IMR-90 (cell line): ENCODE measurements at places on chromosomes 1 and 21.

DNA sequence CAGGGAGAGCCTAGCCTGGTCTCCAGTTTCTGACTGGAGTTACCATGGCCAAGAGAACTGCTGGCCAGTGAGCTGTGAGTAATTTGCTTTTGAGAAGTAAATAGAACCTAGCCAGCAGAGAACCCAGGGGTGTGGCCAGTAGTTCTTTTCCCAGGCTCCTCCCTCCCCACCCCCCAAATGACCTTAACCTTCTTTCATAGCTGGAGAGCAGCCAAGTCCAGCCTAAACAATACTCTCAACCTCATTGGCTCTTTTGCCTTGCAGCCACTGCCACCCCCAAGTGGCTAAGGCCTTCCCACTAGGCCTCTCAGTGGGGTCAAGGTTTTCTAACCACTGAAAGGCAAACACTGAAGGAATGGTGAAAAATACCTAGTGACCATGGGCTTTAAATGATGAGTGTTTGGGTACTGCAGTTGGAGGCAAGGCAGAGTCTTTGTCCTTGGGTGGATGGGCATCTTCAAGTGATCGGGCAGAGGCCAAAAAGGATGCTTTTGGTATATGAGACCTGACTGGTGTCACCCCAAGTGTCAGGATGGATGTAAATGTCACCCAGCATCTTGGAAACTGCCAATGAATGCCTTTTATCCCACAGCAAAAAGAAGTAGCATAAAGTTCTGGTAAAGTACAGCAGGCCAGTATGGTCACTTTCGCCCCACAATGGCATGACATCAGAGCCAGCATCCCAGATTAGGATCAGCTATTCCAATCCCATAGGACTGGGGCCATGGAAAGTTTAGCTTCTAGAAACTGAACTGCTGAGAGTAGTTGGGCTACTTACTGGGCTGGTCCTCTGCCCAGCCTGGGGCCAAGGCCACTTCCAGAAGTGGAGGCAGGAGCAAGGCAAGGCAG is 3.5 kb upstream of the PIGV start:
- DNase-seq = peak; percentile 80

GRCh38 chr1:233945573-233945972 is 41.1 kb downstream of the SLC35F3 start:
- no peak for DNase-seq

DNA sequence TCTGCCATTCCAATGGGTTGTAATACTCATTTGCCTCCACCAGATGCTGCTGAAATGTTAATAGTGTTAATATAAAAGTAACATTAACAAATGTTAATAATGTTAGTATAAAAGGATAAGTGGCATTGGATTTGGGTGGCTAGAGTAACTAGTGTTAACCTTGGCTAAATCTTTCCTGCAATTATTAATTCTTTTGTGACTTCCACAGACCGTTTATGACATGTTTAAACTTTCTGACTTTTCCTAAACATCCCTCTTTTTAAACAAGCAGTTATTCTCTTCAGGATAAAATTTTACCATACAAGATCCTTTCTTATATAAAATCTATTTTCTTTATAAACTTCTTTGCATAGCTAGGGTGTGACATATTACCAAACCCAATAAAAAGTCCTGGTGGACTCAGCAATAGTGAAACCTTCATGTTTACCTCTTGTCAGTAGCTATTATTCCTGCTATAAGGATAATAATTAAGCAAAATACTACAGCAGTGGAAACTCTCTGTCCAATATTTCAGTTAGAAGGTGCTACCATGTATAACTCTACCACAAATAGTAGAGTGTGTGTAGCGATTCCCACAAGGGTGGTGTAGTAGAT is 41.5 kb downstream of the CCDC30 start:
- no peak for DNase-seq

DNA sequence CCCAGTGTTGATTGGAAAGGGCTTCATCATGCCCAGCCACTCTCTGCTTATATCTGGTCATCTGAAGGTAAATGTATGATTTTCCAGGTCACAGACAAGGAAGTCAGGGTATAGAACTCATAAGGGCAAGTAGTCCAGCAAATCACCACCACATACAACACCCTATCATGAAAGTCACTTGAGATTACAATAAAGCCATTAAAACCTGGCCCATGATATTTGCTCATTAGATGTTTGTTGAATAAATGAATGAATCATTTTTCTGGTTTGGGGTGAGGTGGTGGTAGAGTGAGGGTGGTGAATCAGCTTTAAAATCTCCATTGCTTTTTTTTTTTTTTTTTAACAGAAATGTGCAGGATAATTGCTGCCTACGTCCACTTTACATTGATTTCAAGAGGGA is 91.9 kb downstream of the TGFB2 start:
- DNase-seq = no peak

DNA sequence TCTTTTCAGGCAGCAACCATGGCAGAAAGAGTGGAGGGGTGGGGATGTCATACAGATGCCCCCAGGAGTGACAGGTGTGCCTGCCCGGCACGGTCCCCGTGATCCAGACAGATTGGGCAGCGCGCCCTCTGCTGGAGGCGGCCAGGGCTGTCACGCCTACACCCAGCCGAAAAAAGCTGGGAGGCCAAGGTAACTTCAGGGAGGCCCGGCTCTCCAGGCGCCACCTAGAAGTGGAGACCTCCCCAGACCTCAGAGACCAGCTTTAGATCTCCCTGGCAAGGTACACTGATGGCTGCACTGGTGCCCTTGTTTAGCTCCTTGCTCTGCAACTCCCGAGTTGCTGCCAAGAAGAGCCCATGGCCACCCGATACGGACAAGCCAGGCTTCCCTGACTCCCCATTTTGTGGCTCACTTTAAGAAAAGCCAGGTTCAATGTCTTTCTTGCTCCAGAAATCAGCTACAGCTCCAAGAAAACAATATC is 6.6 kb downstream of the GOLT1A start:
- DNase-seq = no peak

DNA sequence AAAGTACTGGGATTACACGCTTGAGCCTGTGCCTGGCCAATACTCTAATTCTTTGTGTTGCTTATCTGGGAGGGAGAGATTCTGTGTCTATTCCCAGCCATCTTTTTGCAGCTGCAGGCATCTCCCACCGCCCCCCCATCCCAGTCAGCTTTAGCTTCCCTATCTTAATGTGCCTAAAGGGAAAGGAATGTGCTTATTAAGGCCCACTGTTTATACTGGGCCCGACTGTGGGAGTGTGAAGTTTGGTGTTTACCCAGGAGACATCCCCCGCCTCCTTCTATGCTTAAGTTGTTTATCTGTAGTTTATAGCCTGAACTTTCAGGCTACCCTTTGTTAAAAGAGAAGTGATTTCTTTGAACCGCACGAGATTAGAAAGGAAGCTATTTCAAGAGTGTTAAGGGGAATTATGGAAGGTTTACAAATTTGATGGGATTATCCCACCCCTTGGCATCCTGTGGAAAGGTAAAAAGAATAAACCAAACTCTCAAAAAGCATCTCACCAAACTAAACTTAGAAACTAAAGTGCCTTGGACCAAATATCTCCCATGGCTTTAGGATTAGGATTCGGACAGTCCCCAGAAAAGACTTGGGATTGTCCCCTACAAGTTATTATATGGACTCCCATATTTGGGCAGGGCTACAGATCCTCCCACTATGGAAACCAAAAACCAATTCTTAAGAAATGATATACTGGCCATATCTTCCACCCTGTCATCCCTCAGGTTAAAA is 25.5 kb upstream of the ZNF496 start:
- peak; percentile 91 for DNase-seq
